PC-3 (cell line): ENCODE measurements at places on chromosomes 16 and 17. TPM values are rescaled to one million over a fixed set of nuclear protein-coding genes. Genes with fewer than 3 reads are reported as not detected.

DNA sequence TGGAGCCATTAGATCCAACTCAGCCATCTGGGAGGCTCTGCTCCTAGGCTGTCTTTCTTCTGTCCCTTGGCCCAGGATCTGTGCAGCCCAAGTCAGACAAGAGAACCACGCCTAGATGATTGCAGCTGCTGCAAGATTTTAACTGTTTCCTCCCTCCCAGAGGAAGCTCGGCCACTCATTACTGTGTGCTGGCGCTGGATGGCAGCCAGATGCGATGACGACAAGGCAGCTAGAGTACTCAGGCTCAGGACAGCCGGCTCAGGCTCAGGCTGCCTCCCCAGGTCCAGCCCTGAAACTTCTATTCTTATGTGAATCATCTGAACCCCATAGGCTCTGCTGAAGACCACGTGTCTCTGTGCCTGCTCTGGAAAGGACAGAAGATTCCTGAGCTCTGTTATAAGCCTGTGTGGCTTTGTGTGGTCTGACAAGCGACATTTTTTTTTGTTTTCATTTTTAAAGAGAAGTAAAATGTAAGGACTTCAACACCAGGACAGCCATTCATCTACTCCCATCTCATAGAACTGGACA is 32.1 kb upstream of the FBXW10B start:
- H3K27ac ChIP-seq, result peak overlapping the region; percentile 85
- peaks cover 35% of the 10 kb centered on the region for H3K4me1 ChIP-seq
- peak overlapping the region; percentile 79 for H3K4me3 ChIP-seq
- H3K36me3 ChIP-seq, result 0 out of 2 replicates have a peak, but pooled peaks cover 2% of the 10 kb centered on the region
- H3K27me3 ChIP-seq, result no peaks in the 10 kb centered on the region

Gene DDX28
- 13.4 and 16.6 TPM in 2 replicates for total RNA-seq

DNA sequence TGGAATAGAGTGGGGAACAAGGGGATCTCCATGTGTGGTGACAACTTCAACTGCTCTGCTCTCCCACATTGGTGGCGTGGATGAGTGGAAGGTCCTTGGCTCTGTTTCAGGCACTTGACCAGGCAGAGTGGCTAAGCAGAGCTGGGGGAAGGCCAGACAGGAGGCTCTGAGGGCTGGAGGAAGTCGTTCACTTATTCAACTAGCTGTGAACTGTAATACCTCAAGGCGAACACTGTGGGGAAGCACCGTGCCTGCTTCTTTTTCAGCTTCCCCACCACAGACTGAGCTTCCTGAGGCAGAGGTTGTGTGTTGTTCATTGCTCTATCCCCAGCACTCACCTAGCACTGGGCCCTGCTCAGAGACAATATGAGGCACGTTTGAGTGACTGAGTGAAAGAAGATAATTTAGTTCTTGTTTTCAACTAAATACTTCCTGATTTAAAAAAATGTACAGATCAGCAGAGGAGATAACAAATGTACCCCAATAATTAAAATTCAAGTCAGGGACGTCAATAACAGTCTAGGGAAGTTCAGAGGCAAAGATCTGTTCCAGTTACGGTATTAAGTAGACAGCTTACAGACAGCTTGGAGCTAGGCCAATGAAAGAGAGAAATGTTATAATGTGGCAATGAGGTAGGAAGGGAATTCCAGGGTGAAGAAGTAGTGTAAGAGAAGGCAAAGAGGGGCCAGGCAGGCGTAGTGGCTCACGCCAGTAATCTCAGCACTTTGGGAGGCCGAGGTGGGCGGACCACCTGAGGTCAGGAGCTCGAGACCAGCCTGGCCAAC is 34.7 kb downstream of the MYO18A start:
- H3K27ac ChIP-seq, result no peak overlapping the region
- H3K4me1 ChIP-seq, result peaks cover 21% of the 10 kb centered on the region
- no peak overlapping the region for H3K4me3 ChIP-seq
- DNase-seq, result peak; percentile 57

DNA sequence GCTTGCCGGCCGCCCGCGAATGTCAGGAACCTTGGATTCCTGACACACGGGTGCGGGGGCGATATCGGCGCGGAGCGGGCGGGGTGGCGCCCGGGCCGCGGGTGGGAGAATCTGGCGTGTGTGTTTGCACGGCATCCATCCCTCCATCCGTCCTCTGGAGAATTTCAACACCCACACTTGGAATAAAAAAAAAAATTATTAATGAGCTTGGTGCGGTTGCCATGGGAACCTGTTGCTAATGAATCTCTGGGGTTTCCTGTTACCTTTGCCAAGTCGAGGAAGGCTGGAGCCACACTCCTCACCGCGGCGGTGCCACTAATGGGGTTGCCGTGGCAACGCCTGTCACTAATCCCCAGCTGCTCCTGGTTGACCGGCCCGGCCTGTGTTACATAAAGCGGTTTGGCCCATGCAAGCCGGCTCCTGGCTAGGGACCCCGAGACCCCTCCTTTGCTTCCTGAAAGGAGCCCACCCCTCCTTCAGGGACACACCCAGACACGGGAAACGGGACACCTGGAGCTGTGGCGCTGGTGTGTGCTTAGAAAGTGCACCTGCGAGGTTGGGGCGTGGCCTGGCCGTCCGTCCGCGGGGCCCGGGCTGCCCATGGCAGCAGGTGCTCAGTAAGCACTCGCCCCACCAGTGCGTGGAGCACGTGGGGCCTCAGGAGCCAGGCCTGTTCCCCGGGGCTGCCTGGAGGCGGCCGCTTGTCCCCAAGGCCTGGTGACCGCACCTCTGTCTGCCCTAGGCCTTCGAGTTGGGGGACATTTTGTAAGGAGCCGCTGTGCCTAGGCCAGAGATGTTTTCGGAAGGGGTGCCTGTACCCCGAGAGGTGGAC is 14.6 kb downstream of the CACNA1H start:
- DNase-seq, result no peak
- H3K4me3 ChIP-seq, result no peak overlapping the region
- H3K4me1 ChIP-seq, result peaks cover 6% of the 10 kb centered on the region; the same call in 1 of the 2 replicates
- H3K36me3 ChIP-seq, result no peaks in the 10 kb centered on the region

Gene ATP2A1
- total RNA-seq, result 0.23 and 0.87 TPM in 2 replicates

Gene STX1B
- total RNA-seq, result 1.5 and 2.4 TPM in 2 replicates

- no peak overlapping the region for H3K4me3 ChIP-seq
- no peak for DNase-seq
- no peaks in the 10 kb centered on the region for H3K4me1 ChIP-seq
- H3K36me3 ChIP-seq, result no peaks in the 10 kb centered on the region
- no peak overlapping the region for H3K27ac ChIP-seq
- H3K27me3 ChIP-seq, result no peaks in the 10 kb centered on the region
Measured at GRCh38 chr17:32763855-32764439, 113.0 kb downstream of the MYO1D start.

DNA sequence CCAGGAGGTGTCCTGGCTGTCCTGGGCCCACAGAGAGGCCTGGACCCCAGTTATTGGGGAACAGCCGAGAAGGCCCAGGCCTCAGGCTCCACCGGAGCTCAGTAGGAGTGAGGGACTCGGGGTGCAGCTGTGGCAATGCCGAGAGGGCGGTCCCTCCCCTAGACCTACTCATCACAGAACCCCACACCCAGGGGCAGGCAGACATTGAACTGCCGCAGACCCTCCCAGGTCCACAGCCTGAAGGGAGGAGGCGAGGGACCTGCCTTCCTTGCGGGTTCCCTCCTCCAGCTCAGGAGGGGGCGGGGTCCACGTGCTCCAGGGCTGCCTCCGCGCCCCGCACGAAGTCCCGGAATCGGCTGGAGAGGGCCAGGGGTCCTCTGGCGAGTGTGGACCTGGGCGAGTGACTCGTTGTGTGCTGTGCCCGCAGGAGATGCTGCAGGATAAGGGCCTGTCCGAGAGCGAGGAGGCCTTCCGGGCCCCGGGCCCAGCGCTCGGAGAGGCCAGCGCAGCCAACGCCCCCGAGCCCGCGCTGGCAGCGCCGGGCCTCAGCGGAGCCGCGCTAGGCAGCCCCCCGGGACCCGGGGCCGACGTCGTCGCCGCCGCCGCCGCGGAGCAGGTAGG is 3.9 kb downstream of the TBX4 start:
- H3K4me1 ChIP-seq, result no peaks in the 10 kb centered on the region
- no peaks in the 10 kb centered on the region for H3K27me3 ChIP-seq
- H3K4me3 ChIP-seq, result no peak overlapping the region
- no peak for DNase-seq
- H3K36me3 ChIP-seq, result no peaks in the 10 kb centered on the region
- no peak overlapping the region for H3K27ac ChIP-seq

Gene ARL5C
- 0.58 TPM in 1 of 2 replicates, not detected in the other for total RNA-seq

DNA sequence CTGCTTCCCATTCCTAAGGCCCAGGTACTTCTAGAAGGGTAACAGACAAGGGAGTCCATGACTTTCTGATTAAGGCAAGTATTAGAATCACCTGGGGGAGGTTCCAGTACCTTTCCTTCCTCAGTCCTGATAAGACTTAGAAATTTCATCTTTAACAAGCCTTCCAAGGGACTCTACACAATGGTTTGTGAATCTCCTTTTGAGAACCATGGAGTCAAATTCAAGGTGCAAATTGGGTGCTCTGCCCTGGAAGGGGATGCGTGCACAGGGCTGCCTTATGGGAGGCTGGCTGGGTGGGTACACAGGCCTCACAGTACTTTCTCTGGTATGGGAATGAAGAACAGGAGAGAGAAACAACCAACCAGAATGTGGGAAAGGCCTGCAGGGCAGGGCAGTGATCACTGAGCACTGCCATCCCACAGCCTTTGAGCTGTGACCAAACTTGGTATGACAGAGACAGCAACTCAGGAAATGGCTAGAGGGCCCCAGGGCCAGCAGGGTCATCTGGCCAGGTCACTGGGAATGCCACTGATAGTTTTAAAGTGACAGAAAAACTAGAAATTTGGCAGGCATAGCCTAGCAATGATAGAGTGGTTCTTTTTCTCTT is 3.6 kb upstream of the TMIGD1 start:
- no peaks in the 10 kb centered on the region for H3K27me3 ChIP-seq
- H3K27ac ChIP-seq, result no peak overlapping the region

DNA sequence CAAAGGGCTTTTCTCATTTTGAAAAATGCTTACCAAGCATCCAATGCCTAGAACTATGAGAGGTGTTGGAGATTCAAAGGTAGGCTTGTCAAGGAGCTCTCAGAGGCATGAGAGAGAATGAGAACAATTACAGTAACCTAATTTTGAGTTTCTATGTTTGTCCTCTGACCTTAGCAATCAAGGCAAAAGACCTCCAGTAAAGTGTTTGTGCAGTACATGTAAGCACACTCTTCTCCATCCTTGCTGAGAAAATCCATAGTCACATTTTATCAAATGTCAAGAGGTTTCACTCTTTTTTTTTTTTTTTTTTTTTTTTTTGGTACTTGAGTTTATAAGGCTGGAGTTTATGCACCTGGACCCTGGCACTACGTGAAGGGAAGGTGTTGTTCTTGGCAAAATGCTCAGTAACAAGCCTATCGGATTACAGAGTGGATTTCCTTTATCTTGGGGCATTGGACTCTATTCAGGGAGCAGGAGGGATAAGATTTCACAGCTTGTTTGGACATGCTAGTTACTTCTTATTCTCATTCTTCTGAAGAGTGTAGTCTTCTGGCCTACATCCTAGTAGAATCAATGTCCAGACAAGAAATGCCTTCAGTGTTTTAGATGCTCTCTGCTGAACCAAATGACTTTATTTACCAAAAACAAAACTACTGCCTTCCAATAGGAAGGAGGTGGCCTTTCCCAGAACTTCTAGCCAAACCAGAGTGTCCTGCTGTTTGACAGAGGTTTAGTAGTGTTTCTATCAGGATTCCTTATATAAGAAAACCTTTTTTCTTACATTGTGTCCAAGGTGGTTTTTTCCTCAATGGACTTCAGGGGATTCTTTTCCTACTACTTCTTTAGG is 21.9 kb downstream of the KCNJ2 start:
- no peaks in the 10 kb centered on the region for H3K27me3 ChIP-seq
- H3K27ac ChIP-seq, result no peak overlapping the region
- no peak overlapping the region for H3K4me3 ChIP-seq
- H3K4me1 ChIP-seq, result no peaks in the 10 kb centered on the region
- DNase-seq, result peak; percentile 19
- H3K36me3 ChIP-seq, result no peaks in the 10 kb centered on the region

DNA sequence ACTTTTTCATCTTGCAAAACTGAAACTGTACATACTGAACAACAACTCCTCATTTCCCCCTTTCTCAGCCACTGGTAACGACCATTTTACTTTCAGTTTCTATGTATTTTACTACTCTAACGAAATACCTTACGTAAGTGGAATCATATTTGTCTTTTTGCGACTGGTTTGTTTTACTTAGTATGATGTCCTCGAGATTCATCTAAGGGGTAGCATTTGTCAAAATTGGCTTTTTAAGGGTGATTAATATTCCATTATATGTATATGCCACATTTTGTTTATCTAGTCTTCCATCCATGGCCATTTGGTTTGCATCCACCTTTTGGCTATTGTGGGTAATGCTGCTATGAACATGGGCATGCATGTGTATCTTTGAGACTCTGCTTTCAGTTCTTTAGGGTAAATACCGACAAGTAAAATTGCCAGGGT is 10.4 kb downstream of the KPNB1 start:
- DNase-seq, result no peak
- H3K4me1 ChIP-seq, result 0 out of 2 replicates have a peak, but pooled peaks cover 2% of the 10 kb centered on the region
- peaks cover 87% of the 10 kb centered on the region for H3K36me3 ChIP-seq
- no peak overlapping the region for H3K27ac ChIP-seq
- H3K27me3 ChIP-seq, result no peaks in the 10 kb centered on the region
- H3K4me3 ChIP-seq, result no peak overlapping the region

DNA sequence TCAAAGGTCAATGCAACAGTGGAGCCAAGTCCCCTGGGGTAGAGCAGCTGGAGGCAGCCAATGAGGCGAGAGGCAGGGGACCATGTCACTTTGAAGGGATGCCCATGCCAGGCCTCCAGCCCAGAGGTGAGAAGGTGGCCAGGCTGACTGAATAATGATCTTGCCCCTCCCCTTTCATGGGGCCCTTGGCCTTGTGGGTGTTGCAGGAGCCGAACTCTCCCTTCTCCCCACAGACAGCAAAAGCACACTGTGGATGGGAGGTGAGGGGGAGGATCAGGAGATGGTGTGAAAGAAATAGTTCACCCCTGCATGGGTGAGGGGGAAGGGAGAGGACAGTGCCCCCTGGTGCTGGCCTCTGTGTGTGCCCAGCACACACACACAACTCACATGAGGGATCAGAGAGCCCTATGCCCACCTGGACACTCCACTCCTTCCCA is 15.8 kb upstream of the TBX21 start:
- H3K27me3 ChIP-seq, result peaks cover 9% of the 10 kb centered on the region; the same call in 1 of the 2 replicates
- DNase-seq, result no peak
- no peaks in the 10 kb centered on the region for H3K36me3 ChIP-seq
- no peak overlapping the region for H3K27ac ChIP-seq
- H3K4me1 ChIP-seq, result peaks cover 42% of the 10 kb centered on the region
- no peak overlapping the region for H3K4me3 ChIP-seq

- peaks cover 79% of the 10 kb centered on the region for H3K27me3 ChIP-seq
- no peaks in the 10 kb centered on the region for H3K4me1 ChIP-seq
- H3K27ac ChIP-seq, result no peak overlapping the region
- H3K36me3 ChIP-seq, result no peaks in the 10 kb centered on the region
- no peak for DNase-seq
- H3K4me3 ChIP-seq, result no peak overlapping the region
Measured at GRCh38 chr17:83143817-83144231, 64.4 kb downstream of the METRNL start.

GRCh38 chr16:51151961-51152663 is 1.0 kb upstream of the SALL1 start:
- H3K27ac ChIP-seq, result no peak overlapping the region
- no peaks in the 10 kb centered on the region for H3K36me3 ChIP-seq
- H3K27me3 ChIP-seq, result no peaks in the 10 kb centered on the region
- no peak overlapping the region for H3K4me3 ChIP-seq

- no peak for DNase-seq
- H3K4me1 ChIP-seq, result peaks cover 13% of the 10 kb centered on the region
- no peak overlapping the region for H3K4me3 ChIP-seq
- H3K27me3 ChIP-seq, result no peaks in the 10 kb centered on the region
Measured at GRCh38 chr16:65306722-65307121, 184.9 kb upstream of the CDH11 start.

GRCh38 chr17:42744283-42744805 is 496 bp downstream of the EZH1 start:
- H3K4me3 ChIP-seq, result peak overlapping the region; percentile 65
- no peaks in the 10 kb centered on the region for H3K36me3 ChIP-seq
- no peaks in the 10 kb centered on the region for H3K27me3 ChIP-seq
